HAP-1 (cell line): ENCODE measurements at places on chromosomes 12 and 14.
A peak's percentile ranks its signal among the peaks of the same experiment; 100 is the strongest.

DNA sequence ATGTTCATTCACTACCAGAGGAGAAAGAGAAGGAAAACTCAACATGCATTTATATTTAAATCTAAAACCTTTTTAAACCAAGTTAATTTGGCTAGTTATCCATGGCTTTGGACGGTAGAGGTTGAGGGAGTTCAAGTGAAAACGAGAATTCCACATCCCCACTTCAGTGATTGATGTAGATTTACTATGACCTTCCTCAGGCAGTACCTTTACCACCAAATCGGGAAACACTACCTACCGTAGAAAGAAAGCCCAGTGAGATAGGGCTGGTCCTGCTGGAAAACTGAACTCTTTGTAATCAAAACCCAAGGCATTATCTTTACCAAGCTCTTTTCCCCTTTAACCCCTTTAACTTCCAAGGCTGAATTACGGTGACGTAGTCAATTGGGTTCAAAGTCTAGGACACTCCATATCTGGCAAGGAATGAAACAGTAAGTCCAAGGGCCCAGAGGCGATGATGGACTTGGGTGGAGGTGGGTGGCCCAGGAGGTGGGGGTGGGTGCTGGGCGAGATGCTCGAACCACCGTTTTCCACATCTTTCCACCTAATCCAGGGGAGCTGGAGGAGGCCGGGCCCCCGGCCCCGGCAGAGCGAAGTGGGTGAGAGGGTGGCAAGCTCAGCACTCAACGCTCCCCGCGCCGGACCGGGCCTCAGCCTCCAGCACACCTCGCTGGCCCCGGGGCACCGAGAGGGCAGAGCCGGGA lies 618 bp downstream of the SEC23A start:
- peak; percentile 46 for DNase-seq

- DNase-seq, result peak; percentile 59
Measured at GRCh38 chr12:109010259-109010658, 10.6 kb downstream of the SVOP start.

GRCh38 chr14:60641742-60642269 lies 7.5 kb downstream of the SIX1 start:
- DNase-seq, result no peak

GRCh38 chr14:89320381-89321000 lies 96.5 kb downstream of the FOXN3 start:
- DNase-seq, result no peak

DNA sequence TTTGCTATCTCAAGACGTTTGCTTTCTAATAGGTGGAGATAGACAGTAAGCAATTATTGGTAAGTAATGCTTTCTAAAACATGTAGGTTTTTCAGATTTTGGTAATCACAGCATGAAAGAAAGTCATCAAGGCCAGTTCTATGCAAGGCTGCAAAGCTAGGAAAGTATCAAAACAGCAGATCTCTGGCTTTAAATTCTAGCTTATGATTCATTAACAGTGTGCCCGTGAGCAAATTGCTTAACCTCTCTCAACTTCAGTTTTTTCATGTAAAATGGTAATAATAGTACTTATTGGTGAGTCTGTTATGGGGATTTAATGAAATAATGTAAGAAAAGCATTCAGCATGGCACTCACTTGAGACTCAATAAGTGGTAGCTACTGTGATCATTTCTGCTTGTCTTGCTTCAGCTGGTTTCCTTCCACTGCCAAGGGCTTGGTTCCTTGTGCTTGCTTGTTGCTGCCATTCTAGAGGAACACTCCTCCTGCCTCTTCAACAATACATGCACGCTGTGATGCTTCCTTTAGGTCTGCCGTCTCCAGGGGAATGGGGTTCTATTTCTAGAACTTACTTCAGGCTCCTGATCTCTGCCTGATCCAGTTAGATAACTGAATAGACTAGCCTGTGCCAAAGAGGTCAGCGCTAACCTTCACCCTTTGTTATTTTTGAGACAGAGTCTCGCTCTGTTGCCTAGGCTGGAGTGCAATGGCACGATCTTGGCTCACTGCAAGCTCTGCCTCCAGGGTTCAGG lies 88.4 kb downstream of the CAND1 start:
- DNase-seq, result no peak

DNA sequence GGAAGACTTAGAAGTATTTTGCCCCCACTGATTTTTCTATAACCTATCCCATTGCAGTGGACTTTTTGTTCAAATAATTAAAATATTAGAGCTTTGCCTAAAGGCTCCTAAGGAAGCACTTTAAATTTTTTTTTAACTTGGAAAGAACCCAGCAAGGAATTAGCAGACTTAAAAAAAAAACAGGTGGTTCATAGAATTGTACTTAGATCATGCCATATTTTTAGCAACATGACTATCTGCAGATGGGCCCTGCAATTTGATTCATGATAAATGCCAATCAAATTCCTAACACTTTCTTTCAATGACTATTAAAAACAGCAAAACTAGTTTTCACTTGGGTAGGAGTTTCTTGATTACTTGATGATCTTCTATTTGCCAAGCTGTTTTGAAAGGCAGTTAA lies 11.5 kb downstream of the ADAMTS20 start:
- no peak for DNase-seq

DNA sequence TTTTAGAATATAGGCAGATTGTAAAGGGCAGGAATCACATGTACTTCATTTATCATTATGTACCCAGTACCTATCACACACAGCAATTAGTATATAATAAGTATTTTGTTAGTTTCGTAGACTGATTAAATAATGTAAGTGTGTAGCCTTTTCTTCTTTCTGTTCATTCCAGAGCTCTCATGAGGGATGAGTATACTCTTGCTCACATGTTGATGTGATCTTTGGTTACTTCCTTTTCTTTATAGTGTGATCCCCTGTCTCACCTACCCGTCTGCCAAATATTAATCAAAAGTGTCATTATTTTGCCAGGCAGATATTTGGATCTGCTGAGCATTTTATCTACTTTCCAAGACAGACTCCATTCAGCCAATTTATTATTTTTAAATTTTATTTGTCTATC lies 156.1 kb downstream of the PCNX1 start:
- DNase-seq, result no peak

GRCh38 chr12:97283297-97283696 lies 179.3 kb upstream of the RMST start:
- DNase-seq, result peak; percentile 3

- no peak for DNase-seq
Measured at GRCh38 chr12:89373763-89374572, 21.7 kb upstream of the DUSP6 start.

GRCh38 chr12:54622463-54623183 lies 12.1 kb downstream of the LACRT start:
- DNase-seq, result no peak

DNA sequence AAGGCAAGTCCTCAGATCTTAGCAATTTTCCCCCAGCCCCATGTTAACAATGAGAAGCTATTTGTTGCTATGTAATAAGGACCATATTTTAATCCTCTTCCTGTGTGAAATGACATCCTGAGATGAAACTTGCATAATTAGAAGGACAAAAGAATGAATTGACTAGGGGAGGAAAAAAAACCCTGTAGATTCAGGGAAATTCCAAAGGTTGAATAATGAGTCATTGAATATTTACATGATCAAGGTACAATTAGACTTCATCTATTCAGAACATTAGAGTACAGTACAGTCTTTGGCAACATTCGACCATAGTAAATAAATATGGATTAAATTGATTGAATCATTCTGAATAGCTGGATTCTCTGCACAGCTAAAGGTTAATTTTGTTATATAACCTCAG lies 9.4 kb downstream of the MYBPC1 start:
- DNase-seq, result no peak
